ENCODE measurements at places on chromosomes 1 and 21.

DNA sequence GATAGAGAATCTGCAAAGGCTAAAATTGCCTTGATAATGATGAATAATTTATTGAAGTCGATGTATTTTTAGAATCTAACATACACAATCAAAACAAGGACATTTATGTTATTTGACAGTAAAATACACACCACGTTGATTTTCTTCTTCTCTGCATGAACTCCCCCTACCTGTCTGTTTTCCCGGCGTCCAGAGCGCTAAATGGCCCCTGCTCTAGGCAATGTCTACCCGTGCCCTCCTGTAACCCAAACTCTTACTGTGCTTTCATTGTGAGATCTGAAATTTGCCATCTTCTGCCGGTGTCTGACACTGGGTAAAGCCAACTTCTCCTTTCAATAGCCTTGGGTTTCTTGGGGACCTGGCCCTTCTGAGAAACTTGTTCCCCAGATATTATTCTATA is 6.7 kb upstream of the OR11L1 start:
- DNase-seq = no peak

- no peak for DNase-seq
Observed at GRCh38 chr1:163836481-163836880, 514.7 kb downstream of the NUF2 start.

- DNase-seq = no peak
Observed at GRCh38 chr1:3319874-3320245, 134.6 kb upstream of the ARHGEF16 start.

GRCh38 chr1:30879126-30879786 is 29.3 kb downstream of the SDC3 start:
- no peak for DNase-seq

- no peak for DNase-seq
Observed at GRCh38 chr1:43432907-43433306, 20.8 kb downstream of the HYI start.

GRCh38 chr1:24547195-24547594 is 8.7 kb upstream of the NCMAP start:
- no peak for DNase-seq

- no peak for DNase-seq
Observed at GRCh38 chr1:111963985-111964738, 25.3 kb downstream of the KCND3 start.
